ENCODE measurements at places on chromosomes 11 and 22.

GRCh38 chr11:73221451-73221850 lies 3.4 kb downstream of the P2RY2 start:
- no peak for DNase-seq

DNA sequence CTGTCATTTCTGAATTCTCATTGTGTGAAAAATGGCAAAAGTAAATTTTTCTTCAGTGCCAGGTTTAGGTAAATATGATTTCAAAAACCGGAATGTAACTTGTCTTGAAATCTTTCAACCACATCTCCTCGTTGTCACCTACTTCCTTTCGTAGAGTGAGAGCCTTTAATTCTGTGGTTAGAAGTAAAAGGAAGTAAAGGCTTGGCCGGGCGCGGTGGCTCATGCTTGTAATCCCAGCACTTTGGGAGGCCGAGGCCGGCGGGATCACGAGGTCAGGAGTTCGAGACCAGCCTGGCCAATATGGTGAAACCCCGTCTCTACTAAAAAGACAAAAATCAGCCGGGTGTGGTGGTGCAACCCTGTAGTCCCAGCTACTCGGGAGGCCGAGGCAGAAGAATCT lies 29.8 kb downstream of the SGSM3 start:
- DNase-seq, result no peak

GRCh38 chr11:11149671-11150459 lies 203.2 kb downstream of the CSNK2A3 start:
- no peak for DNase-seq

DNA sequence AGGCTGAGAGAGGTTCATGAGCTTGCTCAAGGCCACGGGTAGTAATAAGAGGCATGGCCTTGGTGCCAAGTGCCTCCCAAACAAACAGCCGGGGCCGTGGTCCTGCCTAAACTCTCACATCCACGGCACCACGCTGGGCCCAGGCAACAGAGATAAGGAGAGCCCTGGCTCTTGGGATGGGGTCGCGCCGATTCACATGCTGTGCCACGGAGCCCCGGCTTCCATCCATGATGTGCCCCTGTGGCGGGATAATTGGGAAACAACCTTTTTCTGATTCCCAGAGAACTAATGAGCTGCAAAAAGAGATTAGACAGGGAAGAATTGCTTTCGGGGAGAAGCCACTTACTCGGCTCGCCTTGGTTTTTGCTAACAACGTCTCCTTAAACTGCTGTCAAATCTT lies 22.0 kb downstream of the TP53AIP1 start:
- no peak for DNase-seq

DNA sequence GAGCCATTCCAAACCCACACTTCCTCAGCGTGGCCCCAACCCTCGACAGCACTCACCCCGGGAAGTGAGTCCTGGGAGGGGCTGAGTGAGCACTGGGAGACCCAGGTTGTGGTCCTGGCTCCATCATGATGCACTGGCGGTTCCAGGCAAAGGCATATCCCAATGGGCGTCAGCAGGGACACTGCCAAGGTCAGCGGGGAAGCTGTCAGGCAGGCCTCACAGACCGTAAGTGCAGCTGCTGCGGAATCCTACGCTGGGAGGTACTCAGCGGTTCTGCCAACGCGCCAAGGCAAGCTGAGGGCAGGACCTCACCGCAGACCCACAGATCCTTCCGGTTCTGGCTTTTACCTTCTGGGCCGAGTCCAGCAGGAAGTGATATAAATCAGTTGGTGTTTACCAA lies 1.4 kb upstream of the GAL3ST1 start:
- DNase-seq, result no peak

DNA sequence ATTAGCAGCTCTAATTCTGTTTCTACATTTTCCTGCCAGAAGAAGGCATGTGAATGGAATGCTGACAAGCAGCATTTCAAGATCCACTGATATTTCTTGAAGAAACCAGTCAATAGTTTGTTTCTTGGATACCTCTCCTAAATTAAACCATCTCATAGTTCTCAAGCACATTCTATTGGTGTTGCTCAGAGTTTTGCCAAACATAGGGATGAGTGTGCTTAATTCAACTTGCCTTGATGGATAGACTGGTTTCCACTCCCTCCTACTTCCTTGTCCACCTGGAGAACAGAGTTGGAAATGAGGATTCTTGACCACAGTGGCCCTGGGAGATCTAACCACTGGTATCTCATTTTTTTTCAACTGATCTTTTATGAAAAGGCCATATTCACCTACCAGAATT lies 29.8 kb upstream of the DDX10 start:
- DNase-seq, result no peak

DNA sequence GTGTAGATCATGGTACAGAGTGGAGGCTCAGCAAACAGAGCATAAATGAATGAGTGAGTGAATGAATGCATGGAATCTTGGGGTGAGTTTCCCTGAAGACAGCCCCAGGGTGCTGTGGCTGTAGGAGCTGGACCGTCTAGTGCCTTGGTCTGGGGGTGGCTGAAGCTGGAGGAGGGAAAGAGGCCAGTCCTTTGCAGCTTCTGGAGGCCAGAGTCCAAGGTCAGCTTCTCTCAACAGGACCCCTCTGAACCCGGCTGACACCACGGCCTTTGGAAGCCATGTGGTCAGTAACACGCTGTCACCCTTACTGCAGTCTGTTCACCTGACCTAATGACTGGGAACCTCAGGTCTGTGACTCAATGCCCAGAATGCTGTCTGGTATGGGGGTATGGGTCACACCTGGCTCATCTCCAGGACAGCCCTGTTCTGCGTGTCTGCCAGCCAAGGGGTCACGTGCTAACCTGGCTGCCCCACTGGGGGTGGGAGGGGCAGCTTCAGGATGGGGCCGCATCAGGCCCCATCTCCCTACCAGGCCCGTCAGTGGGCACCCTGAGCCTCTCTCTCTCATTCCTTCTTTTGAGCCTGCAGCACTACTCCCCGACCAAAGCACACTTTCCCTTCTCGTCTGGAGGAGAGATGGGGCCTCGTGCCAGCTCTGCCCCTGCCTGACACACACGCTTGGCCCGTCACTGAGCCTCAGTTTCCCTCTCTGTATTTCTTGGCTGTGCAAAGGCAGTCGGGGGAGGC lies 24.1 kb upstream of the CHKA start:
- DNase-seq, result no peak

All from choroid plexus epithelial cell (primary cell).